ENCODE measurements at places on chromosomes 2 and 18. TPM values are rescaled to one million over a fixed set of nuclear protein-coding genes. Genes with fewer than 3 reads are reported as not detected.
A peak's percentile ranks its signal among the peaks of the same experiment; 100 is the strongest.

ABHD1 gene
- total RNA-seq: 0.12 TPM

DNA sequence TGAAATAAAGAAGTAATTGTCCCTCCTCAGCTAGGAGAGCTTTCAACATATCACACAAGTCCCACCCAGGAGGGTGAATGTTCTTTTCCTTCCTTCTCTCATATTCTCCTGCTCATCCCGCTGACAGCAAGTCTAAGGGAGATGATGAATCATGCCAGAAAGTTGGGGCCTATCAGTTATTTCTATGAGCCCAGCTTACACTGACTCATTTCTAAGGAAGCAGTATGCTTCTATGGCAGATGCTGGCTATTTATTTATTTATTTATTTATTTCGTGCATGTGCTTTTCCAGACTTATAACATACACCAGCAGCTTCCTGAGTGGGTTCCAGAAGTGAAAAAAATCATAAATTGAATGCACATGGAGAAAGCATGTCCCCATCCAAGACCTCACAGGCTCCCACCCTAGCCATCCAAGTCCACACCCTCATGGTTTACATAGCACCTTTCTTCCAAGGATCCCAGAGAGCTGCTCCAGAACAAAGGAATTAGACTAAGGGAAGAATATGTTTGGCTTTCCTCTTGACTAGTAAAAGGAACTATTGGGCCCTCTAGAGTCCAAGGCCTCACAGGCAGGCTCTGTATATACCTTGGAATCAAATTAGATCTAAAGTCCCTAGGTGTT is 1074.2 kb upstream of the ZEB2 start:
- no peak for DNase-seq
- H3K4me1 ChIP-seq: no peaks in the 10 kb centered on the region
- H3K4me3 ChIP-seq: no peak overlapping the region

DNA sequence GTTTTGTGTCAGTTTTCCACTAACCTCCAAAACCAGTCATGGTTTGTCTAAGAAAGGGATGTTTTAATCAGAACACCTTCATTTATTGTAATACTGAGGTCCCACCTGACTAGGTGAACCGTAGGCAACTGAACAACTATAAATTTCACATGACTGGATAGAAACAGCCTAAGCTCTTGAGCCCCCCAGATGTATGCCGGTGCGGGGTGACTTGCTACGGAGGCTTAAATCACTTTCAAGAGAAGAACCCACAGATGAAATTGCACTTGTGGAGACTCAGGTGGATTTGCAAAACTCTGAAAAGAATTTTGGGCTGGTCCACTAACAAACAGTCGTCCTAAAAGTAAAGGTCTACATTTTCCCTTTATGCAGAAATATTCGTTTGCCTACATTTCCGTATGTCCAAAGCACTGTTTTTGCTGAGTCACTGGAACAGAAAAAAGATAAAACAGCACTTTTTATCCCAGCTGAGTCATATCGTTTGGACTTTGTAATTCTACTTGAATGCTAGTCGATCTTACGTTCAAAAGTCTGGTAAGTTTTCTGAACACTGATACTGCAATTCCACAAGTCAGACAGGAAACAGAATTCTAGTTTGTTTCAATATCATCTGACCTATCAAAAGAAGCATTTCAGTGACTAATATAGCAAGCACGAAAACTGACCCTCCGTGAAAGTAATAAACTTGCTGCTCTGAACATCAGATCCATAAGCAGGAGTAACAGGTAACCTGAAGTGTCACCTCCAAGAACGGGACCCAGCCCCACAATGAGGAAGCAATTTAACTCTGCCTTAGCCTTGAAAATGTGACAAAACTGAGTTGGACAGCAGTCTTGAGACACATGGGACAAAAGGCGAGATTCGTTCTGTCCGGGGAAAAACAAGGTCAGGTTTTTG is 18.1 kb downstream of the ZNF516 start:
- no peaks in the 10 kb centered on the region for H3K27me3 ChIP-seq
- H3K4me3 ChIP-seq: peak overlapping the region; percentile 12
- DNase-seq: no peak
- peaks cover 37% of the 10 kb centered on the region for H3K4me1 ChIP-seq
- peak overlapping the region; percentile 71 for H3K27ac ChIP-seq
- H3K36me3 ChIP-seq: peaks cover 18% of the 10 kb centered on the region

- H3K4me3 ChIP-seq: no peak overlapping the region
- H3K4me1 ChIP-seq: no peaks in the 10 kb centered on the region
- no peaks in the 10 kb centered on the region for H3K27me3 ChIP-seq
- no peak for DNase-seq
Observed at GRCh38 chr18:44409515-44409914, 271.2 kb upstream of the SETBP1 start.

DNA sequence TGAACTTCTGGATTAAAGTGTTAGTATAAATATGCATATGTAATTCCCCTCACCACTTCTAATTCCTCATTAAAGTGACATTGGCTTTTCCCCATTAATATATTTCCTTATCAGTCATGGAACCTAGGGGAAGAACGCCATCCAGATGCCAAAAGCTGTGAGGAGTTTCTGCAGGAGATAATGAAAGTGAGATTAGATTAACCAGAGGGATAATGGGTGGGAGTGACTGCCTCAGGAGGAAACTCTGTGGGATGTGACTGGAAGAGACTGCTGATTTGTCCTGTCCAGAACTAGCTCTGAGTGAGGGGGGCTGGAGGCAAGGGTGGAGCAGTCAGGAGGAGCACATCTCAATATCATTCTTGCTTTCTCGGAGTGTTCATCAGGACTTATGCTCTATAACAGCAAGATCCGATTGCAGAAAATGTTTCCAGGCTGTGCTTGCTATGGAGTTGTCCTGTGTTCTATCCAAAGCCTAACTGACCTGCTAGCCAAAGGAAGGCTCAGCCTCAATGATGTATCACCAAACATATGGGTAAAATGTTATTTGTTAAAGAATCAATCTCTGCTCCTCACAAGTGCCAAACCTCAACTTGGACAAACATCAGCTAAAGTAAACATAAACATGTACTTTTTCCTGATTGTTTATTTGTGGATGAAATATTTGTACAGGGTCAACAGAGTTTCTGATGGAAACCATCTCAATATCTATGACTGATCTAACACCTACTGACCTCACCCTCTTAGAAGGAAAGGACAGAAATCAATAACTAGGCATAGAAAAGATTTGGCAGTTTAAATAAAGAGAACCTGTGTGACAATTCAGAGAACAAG is 118.5 kb downstream of the ASXL3 start:
- H3K4me1 ChIP-seq: no peaks in the 10 kb centered on the region
- H3K27me3 ChIP-seq: no peaks in the 10 kb centered on the region
- peaks cover 5% of the 10 kb centered on the region for H3K36me3 ChIP-seq
- DNase-seq: no peak

All from type B pancreatic cell (in vitro differentiated cells).